Activated T-cell treated with anti-CD3 and anti-CD28 coated beads, Interleukin-2, amount 50 U/mL, for 72 hours (primary cell): ENCODE measurements at places on chromosomes 1 and 21.

- no peak for DNase-seq
Observed at GRCh38 chr1:182650678-182651338, 33.6 kb downstream of the RGS8 start.

DNA sequence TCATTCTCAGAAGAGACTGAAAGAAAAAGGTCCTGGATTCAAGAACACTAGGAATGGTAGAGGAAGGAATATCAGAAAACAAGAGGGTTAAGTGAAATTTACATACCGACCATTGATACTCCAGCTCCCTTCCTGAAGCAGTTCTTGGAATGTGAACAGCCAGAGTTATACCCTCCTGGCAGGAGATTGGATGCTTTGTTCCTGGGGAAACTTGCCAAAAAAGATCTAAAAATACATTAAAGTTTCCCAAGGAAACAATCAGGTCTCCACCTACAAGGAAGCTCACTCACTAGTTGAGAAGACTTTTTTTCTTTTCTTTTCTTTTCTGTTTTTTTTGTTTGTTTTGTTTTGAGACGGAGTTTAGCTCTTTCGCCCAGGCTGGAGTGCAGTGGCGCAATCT is 91.1 kb downstream of the HLX start:
- DNase-seq: no peak

DNA sequence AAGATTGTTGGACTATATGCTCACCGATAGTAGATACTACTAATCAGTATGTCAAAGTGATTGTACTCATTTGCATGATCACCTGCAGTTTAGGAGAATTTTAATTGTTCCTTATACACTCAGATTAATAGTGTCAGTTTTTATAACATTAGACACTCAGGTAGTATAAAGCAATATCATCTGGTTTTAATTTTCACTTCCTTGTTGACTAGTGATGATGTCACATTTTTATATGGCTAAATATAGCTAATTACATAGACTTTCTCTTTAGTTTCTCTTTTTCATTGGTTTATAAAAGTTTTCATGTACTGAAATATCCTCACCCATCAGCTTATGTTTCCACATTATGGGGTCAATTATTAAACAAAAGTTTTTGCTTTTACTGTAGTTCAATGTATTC is 1332.4 kb upstream of the ADGRL2 start:
- DNase-seq: no peak

DNA sequence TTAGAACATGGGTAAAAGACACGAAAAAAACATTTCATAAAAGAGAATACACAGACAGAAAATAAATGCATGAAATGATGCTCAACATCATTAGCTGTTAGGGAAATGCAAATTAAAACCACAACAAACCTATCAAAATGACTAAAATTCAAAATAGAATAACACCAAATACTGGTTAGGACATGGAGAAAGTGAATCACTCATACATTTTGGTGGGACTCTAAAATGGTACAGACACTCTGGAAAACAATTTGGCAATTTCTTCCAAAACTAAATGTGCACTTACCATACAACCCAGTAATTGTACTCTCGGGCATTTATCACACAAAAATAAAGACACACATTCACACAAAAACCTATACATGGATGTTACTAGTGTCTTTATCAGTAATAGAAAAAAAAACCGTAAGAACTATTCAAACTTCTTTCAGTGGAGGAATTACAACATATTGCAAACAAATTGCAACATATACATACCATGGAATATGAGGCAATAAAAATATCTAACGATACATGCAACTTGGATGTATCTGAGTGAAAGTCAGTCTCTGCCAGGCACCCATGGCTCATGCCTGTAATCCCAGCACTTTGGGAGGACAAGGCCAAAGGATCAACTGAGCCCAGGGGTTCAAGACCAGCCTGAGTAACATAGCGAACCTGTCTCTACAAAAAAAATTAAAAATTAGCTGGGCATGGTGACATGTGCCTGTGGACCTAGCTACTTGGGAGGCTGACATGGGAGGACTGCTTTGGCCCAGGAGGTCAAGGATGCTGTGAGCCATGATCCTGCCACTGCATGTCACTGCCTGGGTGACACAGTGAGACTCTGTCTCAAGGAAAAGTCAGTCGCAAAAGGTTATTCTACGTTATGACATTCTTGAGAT is 19.6 kb downstream of the HSF2BP start:
- DNase-seq: no peak

GRCh38 chr1:150102986-150103385 is 35.4 kb downstream of the VPS45 start:
- no peak for DNase-seq
